ENCODE measurements at places on chromosomes 16 and 17. TPM values are rescaled to one million over a fixed set of nuclear protein-coding genes. Genes with fewer than 3 reads are reported as not detected.

Gene ITGAX
- not detected for total RNA-seq

Gene RRN3
- 37.6 TPM for total RNA-seq

Gene CTRB1
- total RNA-seq = 0.57 TPM

Gene CRYBA1
- 0.54 TPM for total RNA-seq

Gene TLCD3B
- total RNA-seq = 1.9 TPM

All from motor neuron (in vitro differentiated cells).